ENCODE measurements at places on chromosomes 5 and 9.

GRCh38 chr5:75235711-75236110, 967 bp downstream of the ANKRD31 start:
- no peak for DNase-seq

DNA sequence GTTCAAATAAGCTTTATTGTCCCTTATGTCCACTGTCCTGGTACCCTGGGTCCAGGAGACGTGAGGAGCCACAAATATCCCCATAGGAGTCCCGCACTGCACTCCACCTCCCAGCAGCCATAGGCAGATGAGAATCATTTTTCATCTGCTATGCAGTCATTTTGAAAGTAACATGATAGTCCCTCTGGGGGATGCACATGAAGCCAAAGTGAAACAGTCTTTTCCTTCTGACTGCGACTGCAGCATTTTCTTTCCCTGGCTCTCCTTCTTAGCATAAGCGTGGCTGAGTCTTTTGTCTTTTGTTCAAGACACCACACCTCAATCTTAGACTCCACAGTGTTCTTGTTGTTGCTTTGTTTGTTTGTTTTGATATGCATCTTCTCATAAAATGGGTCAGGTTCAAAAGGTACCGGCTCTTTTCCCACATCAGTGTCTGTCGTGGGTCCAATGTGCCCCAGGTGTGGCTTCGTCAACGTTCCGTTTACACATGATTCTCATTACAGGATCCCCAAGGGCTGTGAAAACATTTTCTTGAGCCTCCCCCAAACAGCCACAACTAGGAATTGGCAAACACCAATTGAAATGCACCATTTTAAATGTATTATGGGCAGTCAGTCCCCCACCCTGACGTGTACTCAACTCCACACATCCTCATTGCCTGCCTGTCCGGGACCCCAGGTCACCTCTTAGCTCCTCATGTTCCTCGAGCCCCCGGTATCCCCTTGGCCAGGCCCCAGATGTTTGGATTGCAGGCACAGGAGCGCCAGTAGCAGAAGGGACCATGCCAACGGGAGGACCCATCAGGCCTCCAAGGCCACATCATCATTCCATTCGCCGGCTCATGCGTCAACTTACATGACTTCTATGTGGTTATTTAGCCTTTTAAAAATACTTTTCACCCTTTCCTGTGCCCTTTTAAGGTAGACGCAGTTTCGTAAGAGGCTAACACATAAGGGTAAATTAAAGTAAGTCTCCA, 237.8 kb upstream of the DAPK1 start:
- no peak for DNase-seq

DNA sequence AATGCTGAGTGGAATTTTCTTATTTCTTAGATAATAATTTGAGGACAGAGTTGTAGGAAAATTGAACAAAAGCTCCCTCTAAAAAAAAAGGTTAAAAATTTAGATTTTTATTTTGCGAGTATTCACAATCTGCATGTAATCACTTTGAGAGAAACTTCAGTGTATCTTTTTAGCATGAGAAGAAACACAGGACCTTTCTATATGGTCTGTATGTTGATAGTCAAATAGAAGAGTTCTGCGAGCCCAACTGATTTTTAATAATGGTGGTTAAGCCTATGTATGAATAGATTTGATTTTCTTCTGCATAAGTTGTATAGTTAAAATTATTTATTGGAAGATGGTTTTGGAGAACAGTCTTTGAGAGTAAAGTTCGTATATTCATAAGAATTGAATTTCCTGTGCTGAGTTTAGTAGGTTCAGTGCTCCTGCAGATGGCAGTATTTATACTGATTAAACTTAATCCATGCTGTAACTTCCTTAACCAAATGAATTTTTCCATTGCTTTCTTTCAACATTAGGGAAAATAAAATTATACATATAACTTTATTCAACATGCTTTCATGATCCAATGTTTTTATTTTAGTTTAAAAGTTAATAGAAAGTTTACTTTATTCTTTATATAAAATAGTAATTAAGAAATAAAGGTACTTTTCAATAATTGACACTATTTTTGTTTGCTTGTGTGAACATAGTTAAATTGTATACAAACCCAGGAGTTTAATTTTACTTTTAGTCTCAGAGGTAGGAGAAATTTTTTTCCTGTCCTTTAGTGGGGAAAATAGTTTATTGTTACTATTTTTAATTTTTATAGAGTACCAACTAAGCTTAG, 19.6 kb downstream of the TCERG1 start:
- no peak for DNase-seq

DNA sequence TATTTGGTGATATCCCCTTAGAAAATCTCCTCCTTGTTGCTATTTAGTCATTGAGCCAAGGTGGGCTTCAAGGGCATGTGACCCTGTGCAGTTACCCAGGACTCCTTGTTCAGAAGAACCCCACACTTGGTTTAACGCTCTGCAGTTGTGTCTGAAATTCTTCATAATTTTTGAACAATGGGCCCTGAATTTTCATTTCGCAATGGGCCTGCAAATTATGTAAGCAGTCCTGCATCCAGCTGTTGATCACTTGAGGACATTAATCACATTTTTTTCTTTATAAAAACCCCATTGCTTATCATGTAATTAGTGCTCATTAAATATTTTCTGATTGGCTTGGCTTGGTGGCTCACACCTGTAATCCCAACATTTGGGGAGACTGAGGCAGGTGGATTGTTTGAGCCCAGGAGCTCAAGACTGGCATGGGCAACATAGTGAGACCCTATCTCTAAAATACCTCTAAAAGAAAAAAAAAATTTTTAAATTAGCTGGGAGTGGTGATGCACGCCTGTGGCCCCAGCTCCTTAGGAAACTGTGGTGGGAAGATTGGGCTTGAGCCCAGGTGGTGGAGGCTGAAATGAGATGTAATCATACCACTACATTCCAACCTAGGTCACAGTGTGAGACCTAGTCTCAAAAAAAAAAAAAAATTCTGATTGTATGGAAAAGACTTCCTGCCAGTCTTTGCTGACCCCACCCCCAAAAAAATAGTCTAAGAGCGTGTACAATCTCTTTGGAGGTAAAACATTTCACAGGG, 194.2 kb upstream of the HAPLN1 start:
- DNase-seq = no peak
